ENCODE measurements at places on chromosomes 7 and 10.

DNA sequence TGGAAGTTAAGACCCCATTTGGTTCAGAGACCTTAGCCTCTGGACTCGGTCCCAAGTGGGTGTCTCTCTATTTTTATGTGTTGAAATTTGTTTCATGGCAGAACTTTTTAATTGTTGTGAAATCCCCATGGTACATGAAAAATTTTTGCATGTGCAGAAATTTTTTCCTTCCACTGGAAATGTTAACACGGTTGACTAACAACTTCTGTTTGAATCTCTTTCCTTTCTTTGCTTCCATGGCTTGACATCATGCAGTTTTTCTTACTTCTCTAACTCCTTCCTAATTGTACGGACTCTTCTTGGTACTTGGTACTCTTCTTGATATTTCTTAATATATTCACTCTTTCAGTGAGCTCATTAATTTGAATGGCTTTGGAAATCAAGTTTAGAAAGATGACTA, 18.3 kb downstream of the MDFIC start:
- DNase-seq: no peak

GRCh38 chr10:34151931-34152330, 663.2 kb downstream of the PARD3 start:
- DNase-seq: no peak

- DNase-seq: no peak
Observed at GRCh38 chr7:50589364-50589763, 24.2 kb upstream of the DDC start.

DNA sequence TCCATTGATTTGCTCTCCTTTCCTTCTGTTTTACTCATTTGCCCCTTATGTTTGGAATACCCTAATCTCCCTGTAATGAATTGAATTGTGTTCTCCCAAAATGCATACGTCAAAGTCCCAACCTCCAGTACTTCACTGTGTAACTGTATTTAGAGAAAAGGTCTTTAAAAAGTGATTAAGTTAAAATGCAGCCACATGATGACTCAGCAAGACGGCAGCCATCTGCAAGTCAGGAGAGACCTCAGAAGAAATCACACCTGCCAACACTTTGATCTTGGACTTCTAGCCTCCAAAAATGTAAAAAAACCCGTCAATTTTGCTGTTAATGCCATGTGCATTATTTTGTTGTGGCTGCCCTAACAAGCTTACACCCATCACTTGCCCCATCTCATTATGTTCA, 85.3 kb upstream of the PCLO start:
- DNase-seq: no peak

DNA sequence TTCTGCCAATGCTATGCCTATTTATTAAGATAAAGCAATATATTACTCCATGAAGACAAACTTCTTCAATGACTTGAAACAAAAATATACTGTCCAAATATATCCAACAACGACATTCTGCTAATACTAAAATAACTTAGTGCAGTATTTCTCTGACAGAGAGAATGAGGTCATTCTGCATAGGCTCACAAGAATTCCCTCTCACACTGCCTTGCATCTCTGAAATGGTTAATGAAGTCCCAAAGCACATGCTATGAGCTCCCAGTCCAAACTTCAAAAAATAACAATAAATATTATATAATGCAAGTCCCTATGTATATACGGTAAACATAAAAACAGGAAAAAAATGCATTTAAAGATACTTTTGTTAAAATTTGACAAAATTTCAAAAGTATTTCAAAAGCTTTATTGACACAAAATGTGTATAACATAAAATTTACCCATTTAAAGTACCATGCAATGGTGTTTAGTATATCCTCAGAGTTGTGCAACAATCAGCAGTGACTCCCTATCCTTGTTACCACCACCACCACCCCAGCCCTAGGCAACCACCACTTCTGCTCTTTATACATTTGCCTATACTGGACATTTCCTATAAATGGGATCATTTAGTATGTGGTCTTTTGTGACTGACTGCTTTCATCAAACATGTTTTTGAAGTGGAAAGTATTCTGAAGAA, 27.6 kb downstream of the CHCHD3 start:
- no peak for DNase-seq

DNA sequence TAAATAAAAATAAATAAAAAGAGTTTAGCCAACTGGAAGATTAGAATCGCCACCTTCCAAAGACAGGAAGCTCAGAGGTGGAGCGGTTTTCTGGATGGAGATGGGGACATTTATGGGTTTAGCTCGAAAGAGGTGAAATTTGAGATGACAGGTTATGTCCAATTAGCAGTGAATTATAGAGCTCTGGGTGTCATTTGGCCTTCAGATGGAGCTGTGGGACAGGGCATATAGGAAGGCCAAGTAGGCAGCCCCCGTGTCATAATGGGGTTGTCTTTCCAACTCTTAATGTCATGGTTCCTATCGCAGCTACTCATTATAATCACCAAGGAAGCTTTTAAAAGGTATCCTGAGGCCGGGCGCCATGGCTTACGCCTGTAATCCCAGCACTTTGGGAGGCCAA, 21.0 kb upstream of the EEPD1 start:
- no peak for DNase-seq

- no peak for DNase-seq
Observed at GRCh38 chr7:55962014-55962413, 2.4 kb upstream of the NIPSNAP2 start.

DNA sequence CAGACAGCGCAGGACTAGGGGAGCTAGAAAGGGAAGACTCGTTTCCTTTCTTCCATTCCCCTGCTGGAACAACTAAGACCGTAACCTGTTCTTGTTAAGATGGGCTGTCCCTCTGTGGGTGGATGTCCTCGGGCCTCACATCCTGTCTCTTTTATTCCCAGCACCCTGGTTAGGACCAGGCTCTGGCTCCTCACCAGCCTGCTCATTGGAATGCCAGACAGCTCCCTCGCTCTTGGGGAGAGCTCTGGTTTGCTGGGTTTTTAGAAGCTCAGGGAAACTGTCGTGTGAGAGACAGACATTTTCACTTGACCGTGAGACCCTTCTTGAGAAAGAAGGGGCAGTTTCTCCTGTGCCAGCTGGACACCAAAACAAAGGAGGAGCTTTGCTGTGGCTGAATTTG, 58.1 kb upstream of the HABP2 start:
- DNase-seq: no peak

DNA sequence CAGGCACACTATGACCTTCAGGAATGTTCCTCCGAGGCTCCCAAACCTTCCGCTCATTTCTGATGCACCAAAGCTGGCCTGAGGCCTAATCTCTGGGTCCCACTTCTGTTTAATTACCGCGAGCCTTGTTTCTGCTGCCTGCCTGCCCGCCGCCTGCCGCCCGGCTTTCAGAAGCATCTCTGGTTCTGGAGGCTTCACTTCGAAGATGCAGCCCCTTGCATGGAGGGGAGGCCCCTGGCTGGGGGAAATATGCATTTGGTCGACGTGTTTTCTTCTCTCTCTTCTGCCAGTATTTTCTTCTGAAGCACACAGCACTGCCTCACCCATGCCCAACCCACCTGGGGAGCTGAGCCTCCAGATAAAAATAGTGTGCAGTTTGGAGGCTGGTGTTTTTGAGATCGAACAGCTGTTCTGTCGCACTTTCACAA, 166.9 kb downstream of the PAXIP1 start:
- no peak for DNase-seq

DNA sequence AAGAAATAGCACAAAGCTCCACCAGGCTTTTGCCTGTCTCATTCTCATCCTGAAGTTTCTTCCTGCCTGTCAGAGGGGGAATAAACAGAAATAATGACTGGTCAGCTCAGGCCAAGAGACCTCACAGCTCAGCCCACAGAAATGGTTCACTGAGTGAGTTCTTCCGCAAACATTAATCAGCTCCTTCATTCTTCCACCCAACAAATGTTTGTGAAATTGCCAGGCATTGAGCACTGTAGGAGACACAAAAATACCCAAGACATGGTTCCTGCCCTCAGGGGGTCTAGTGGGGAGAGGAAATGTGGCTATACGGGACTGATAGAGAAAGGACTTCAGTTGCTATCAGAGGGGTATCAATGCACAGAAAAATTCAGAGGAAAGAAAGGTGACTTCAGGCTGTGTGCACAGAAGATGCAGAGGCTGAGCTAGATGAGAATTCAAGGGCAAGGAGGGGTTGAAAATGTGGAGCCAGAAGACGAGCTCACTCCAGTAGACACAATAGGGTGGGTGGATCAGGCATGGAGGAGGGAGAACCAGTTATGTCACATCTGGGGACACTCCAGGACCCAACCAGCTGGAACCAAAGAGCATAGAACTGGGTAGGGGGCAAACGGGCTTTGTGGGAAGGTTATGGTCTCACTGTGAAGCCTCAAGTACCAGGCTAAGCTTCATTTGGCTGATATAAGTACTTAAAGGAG, 20.9 kb downstream of the MYOF start:
- no peak for DNase-seq

GRCh38 chr7:74291535-74291934, 2.3 kb downstream of the CLIP2 start:
- no peak for DNase-seq

- no peak for DNase-seq
Observed at GRCh38 chr7:127718340-127718679, 66.3 kb downstream of the SND1 start.

DNA sequence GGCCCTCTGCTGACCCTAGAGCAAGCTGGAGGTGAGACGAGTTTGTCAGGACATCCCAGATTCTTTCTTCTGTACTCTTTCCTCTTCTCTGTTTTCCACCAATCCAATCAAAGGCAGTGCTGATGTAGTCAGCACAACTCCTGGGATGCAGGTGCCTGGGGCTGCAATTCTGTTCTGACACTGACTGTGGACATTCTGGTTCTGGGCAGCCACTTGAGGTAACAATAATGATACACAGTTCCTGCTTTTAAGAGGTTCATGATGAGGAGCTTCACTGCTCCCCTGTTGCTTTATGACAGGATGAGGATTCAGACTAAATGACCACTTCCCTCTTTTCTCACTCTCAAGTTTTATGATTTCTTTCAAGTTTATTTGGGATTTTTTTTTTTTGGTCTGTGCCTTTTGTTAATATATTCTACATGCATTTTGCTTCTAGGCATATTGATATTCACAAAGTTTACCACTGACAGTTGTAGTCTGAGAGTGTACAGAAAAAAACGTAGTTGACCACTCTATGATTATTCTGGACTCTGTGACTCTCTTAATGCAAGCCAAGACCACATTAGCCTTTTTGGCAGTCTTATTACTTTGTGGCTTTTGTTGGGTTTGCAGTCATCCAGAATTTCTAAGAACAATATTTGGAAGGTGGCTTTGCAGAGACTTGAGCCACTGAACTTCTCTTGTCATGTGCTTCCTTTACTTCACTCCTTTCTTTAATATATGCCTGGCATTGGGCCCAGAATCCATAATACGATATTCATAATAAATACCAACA, 247.6 kb downstream of the AUTS2 start:
- no peak for DNase-seq

GRCh38 chr10:1190791-1191490, 134.8 kb downstream of the WDR37 start:
- no peak for DNase-seq

DNA sequence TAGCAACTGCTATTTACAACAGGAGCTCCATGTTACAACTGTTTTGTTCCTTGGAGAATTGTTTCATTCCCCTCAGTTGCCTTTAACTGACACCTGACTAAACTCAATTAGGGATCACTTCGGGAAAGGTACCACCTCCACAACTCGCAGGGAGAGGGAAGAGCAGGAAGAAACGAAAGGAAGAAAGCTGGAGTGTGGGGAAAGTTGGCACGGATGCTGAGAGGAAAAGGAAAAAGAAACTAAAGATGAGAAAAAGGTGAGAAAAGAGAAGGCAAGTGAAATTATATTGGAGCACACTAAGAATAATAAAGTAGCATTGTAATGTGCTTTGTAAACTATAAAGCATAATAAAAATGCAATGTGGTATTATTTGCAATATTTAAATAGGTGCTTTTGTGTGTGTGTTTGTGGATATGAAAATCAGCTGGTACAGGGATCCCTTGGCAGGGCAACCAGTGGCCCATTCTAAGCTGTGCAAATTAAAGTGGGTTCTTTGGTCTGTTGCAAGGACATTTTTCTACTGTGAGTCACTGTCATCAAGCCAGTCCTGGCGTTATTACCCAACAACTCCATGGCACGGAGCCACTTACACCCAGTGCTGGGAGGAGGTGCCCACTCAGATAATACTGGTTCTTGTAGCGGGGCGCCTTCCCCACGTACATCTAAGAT, 45.9 kb downstream of the HIPK2 start:
- DNase-seq: no peak

GRCh38 chr7:43220250-43220649, 107.8 kb downstream of the HECW1 start:
- no peak for DNase-seq

GRCh38 chr10:78991187-78991586, 77.6 kb upstream of the ZMIZ1 start:
- DNase-seq: no peak

GRCh38 chr7:132751244-132751647, 175.0 kb upstream of the PLXNA4 start:
- DNase-seq: no peak

DNA sequence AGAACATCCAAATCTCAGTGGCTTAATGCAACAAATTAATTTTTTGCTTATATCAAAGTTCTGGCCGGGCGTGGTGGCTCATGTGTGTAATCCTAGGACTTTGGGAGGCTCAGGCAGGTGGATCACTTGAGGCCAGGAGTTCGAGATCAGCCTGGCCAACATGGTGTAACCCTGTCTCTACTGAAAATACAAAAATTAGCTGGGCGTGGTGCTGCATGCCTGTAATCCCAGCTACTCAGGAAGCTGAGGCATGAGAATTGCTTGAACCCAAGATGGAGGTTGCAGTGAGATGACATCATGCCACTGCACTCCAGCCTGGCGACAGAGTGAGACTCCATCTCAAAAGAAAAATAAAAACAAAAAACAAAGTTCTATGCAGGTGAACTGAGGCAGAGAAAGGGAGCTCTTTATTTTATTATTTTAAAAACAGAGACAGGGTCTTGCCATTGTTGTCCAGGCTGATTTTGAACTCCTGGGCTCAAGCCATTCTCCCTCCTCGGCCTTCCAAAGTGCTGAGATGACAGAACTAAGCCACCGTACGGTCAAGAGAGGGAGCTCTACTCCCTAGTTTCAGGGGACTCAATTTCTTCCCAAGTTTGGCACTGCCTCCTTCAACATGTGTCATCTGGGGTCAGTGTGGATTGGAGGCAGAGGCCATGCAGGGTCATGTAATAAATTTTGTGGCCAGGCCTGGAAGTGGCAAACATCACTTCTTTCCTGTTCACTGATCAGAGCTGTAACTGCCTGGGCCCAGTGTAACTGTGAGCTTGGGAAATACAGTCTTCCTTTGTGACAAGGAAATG, 2.4 kb downstream of the ADCK2 start:
- no peak for DNase-seq

- DNase-seq: no peak
Observed at GRCh38 chr7:96233528-96234154, 88.3 kb downstream of the SLC25A13 start.

DNA sequence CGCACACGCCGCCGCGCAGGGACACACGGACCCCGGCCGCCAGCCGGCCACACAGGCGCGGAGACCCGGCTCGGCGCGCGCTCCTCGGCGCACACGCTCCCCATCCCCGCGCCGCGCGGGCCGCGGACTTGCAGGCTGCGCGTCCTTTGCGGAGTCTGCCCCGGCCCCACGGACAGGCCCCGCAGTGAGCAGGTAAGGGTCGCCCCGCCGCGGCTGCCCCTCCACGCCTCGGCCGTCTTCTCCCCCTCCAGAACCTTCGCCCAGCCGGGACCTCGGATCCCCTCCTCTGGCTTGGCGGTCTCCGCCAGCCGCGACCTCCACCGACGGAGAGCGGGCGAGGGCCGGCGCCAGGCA, 356 bp downstream of the ADCYAP1R1 start:
- DNase-seq: no peak

All from stimulated activated CD4-positive, alpha-beta T cell treated with anti-CD3 and anti-CD28 coated beads, Interleukin-4, amount 100 ng/mL, for 48 hours (primary cell).